Glomerular endothelial cell (primary cell): ENCODE measurements at places on chromosomes 4 and X. TPM values are rescaled to one million over a fixed set of nuclear protein-coding genes. Genes with fewer than 3 reads are reported as not detected.

The TMSB15A gene
- 0.44 and 3.6 TPM in 2 replicates for total RNA-seq

DNA sequence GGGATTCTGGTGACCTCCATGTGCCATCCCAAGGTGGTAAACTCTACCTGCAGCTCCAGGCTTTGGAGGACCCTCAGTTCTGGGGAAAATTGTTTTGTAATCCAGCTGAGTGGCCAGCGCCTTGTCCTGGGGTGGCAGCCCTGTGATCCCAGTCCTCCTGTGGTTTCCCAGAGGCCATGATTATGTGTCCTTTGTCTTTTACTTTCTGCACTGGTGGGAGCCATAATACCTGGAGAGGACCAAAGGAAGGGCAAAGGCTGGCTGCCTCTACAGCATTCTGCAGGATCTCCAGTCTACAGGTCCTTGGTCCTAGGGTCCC, 64.0 kb downstream of the NBDY start:
- DNase-seq, result no peak

DNA sequence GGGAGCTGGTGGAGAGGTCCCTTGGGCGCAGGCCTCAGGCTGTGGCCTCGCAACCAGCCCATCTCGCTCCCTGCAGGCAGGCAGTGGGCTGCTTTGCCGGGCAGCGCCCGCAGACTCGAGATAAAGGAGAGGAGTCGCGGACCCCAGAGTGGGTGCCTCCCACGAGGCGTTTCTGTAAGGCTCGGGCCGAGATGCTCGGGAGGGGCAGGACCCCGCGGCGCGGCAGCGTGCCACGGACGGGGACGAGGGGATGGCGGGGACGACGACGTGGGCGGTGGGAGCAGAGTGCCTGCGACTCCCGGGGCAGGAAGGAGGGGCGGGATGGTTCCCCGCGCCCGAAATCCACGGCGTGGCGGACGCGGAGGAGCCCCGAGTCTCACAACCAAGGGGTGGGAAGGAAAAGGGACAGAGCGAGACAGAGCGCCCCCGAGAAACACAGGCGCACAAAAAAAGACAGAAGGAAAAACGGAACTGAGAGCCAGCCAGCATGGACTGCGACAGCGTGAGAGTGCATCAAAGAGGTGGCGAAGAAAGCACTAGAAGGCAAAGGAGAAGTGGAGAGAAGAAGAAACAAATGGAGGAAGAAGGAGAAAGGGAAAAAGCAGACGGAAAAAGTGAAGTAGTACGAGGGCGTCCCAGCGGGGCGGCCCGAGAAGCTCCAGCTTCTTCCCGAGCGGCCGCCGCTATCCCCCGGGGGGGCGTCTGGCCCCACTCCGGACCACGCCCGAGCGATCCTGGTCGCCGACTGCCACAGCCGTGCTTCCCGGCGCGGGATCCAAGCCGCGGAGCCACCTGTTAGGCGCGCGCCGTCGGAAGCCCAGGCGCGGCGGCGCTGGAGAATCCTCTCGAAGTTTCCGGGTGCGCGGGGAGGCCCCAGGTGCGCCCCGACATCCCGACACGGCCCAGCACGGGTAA, 1.5 kb downstream of the BEND4 start:
- no peak for DNase-seq

The CXXC4 gene
- 0.05 and 0.06 TPM in 2 replicates for total RNA-seq

DNA sequence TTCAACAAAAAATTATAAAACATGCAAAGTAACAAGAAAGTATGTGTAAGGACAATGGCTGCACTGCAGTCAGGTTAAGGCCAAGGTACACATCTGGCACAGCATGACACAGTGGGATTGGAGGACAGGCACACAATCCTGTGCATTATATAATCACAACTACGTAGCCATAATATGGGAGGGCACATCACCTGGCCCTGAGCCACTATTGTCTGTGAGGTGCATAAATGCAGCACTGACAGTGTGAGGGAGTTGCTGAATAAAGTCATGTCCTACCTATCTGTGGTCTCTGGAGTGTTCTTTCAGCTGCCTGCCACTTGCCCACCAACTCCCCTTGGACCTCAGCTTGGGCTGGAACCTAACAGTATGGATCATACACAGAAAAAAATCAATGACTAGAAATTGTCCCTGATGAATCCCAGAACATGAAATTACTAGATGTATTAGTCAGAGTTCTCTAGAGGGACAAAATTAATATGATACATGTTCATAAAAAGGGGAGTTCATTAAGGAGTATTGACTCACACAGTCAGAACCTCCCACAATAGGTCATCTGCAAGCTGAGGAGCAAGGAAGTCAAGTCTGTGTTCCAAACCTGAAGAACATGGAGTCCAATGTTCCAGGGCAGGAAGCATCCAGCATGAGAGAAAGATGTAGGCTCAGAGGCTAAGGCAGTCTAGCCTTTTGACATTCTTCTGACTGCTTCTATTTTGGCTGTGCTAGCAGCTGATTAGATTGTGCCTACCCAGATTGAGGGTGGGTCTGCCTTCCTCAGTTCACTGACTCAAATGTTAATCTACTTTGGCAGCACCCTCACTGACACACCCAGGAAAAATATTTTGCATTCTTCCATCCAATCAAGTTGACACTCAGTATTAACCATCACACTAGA, 46.4 kb upstream of the KCTD8 start:
- DNase-seq, result no peak

The VAMP7 gene
- 36.3 and 39.3 TPM in 2 replicates for total RNA-seq

- no peak for DNase-seq
These were observed 29.0 kb upstream of the SMIM14 start for GRCh38 chr4:39667706-39668105.

- no peak for DNase-seq
These were observed 154.5 kb downstream of the TMEM164 start for GRCh38 chrX:110157444-110157843.

The HPSE gene
- 3.5 and 6.0 TPM in 2 replicates for total RNA-seq

- DNase-seq, result no peak
These were observed 1139.6 kb downstream of the STPG2 start for GRCh38 chr4:97003715-97004114.

The TLR3 gene
- 2.9 and 7.4 TPM in 2 replicates for total RNA-seq

- no peak for DNase-seq
These were observed 41.9 kb downstream of the HPF1 start for GRCh38 chr4:169715826-169716225.

DNA sequence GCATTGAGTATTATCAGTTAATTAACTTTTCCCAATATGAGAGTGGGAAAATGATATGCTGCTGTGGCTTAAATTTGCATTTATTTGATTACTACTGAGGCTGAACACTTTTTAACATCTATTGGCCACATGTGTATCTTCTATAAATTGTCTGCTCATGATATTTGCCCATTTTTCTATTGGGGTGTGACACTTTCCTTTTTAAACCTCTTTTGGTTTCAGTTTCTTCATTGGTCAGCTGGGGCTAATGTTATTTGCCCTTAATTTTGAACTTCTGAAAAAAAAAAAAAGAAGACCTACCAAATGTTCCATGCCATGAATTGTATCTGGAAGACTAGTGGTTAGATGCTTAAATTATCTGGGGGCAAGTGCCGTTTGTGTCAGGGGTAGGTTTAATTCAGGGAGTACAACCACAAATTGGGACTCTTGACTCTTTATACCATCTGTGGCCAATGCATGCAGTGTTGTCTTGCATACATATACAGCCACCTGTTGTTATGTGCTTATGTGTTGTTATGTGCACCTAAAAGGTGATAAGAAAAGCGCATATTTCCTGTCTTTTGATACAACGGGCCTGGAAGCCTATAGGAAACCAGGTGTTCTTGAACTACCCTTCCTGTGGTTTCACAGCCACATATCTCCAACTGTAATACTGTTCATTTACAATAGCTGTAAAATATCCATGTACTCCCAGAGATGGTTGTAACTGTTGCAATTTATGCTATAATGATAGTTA, 49.0 kb downstream of the SH2D1A start:
- DNase-seq, result no peak

DNA sequence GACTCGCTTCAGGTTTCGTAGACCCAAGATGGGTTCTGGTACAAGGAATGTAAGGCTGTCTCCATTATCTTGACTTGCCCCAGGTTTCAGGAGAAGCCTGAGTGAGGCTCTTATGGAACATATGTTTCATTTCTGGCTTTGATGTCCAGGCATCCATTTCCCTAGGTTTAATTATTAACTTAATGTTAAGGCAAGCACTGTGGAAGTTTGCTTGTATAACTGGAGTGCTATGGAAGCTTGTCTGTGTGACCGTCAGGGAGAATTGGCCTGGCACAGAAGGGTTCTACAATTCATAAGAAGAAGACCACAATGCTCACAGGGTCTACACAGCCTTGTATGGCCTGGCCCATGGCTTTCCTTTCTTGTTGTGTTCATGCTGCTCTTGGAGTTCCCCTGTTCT, 47.2 kb upstream of the PPP1R2C start:
- no peak for DNase-seq

DNA sequence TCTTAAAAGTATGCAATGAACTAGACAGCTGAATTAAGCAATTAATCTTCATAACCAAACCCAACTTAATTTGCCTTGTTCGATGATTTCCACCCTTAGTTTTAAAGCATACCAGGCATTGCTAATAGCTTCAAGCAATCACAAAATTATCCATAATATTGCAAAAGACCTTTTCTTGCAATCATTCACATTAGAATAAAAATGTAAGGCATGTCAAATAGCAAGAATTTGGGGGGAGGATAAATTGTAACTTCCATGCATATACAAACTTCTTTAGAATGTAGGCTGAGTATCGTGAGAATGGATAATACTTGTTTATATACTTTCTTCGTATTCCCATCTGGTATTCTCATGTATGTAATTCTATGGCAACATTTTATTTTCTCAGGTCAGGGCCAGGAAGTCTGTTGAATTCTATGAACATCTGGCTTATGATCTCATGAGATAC, 28.7 kb upstream of the BMP2K start:
- no peak for DNase-seq

The INTU gene
- total RNA-seq, result 2.1 and 8.1 TPM in 2 replicates

The VCX3B gene
- total RNA-seq, result not detected in 2 replicates

The TMPRSS11F gene
- total RNA-seq, result not detected in 2 replicates

The HTR2C gene
- total RNA-seq, result not detected in 2 replicates

DNA sequence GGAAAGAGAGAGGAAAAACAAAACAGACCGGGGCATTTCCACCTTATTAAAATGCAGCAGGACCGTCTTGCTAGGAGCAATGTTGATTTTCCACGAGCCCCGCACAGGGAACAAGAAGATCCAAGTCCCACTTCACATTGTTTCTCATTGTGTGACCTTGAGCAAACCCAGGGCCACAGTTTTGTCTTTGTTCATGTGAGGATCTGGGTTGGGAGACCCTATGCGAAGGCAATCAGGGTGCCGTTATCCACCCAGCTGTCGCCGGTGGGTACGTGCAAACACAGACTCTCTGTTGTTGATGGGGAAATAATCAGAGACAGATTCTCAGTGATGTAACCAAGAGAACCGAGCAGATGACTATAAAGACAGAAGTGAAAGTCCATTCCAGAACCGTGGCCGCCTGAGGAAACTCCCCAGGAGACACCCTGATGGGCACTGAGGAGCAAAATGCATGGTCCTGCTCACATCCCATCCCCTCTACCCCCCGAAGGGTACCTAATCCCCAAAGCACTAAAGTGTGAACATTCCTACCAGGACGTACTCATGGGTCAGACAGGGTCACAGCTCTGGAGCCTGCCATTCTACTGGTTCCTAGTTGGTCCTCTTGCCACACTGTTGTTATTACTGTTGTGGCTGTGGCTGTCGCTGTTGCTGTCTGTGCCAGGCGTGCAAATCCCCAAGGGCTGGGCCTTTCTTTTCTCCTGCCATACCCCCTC, 102.7 kb upstream of the RBPJ start:
- DNase-seq, result no peak

GRCh38 chr4:110458494-110459266, 17.3 kb upstream of the ENPEP start:
- no peak for DNase-seq

The TBC1D9 gene
- total RNA-seq, result 62.1 and 72.3 TPM in 2 replicates

DNA sequence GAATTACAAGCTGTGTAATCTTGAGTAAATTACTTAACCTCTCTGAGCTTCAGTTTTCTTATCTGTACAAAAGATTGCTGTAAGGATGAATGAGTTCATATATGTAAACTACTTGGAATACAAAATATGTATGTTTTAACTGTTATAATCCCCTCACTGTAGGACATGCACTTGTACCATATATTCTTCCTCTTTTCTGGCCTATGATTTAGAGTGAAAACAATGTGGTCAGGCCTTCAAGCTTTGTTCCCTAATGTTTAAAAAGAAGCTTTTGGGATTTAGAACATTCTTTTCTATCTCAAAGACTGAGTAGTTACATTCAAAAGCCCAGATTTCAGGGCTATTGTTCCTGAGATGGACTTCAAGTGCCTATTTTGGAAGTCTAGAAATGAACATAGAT, 26.7 kb upstream of the GPRIN3 start:
- DNase-seq, result no peak

The TMEM192 gene
- 17.6 and 18.6 TPM in 2 replicates for total RNA-seq

The POF1B gene
- total RNA-seq, result not detected in 2 replicates

The PCSK1N gene
- 1.5 and 8.9 TPM in 2 replicates for total RNA-seq

GRCh38 chr4:90113881-90114457, 13.2 kb upstream of the CCSER1 start:
- DNase-seq, result no peak

GRCh38 chrX:154654925-154655324, 1.5 kb upstream of the CTAG2 start:
- no peak for DNase-seq

DNA sequence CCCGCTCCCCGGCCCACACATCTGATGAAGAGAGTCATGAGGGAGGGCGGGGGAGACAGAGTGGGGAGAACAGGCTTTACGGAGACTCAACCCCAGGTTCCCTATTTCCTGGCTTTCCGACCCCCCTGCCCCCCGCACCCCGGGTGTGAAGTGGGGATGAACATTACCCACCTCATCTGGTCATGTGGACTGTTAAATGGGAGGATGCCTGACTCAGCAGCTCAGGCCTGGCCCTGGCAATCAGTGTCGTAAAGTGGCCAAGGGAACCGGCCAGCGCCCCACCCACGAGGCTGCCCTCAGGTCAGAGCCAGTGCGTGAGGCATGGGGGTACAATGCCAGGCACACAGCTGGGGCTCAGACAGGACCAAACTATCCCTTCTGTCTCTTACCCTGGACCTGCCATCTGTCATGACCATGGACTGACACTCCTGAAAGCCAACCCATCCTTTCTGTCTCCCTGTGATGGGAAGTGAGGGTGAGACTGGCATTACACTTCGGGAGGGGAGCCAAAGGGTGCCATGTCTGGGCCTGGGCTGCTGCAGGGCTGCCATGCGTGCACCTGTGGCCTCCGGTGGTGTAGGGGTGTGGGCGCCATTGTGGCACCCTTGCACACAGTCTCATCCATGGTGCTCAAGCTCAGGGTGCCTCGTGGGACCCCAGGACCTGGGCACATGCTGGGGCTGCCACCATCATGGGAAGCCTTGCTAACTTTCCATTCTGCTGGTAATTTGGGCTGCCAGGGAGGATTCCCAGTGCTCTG, 106.1 kb upstream of the PSAPL1 start:
- no peak for DNase-seq

The CISD2 gene
- total RNA-seq, result 12.8 and 14.3 TPM in 2 replicates
